ENCODE measurements at places on chromosomes 6 and 20.

DNA sequence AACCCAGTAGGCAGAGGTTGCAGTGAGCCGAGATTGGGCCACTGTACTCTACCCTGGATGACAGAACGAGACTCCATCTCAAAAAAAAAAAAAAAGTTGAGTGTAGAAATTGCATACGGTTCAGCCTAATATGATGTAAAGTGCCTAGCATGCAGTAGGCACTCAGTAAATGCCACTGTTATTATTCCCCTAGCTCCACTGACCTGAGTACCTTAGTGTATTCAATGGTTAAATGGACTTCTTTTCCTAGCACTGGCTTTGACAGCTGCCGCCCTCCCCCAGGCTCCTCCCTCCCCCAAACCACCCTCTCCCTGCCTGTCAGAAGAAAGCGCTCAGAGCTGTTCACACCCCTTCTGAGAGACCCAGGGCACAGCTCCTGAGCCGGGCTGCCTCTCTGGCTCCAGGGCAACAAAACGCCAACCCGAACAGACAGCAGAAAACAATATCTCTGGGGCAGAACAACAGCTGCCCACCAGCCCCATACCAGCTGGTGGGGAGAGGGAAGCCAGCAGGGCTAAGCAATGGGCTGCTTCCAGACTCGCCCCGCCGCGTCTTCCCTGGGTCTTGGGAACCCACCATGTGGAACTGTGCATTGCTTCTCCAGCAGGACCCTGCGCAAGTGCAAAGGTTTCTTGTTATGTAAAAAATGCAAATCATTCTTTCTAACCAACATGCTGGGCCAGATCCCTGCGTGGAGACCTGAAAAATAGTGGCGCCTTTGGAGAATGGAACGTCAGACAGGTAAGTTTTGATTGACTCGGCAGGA lies 4.5 kb downstream of the CPNE5 start:
- no peak for DNase-seq

GRCh38 chr20:32139947-32140346 lies 30.4 kb downstream of the TM9SF4 start:
- no peak for DNase-seq

DNA sequence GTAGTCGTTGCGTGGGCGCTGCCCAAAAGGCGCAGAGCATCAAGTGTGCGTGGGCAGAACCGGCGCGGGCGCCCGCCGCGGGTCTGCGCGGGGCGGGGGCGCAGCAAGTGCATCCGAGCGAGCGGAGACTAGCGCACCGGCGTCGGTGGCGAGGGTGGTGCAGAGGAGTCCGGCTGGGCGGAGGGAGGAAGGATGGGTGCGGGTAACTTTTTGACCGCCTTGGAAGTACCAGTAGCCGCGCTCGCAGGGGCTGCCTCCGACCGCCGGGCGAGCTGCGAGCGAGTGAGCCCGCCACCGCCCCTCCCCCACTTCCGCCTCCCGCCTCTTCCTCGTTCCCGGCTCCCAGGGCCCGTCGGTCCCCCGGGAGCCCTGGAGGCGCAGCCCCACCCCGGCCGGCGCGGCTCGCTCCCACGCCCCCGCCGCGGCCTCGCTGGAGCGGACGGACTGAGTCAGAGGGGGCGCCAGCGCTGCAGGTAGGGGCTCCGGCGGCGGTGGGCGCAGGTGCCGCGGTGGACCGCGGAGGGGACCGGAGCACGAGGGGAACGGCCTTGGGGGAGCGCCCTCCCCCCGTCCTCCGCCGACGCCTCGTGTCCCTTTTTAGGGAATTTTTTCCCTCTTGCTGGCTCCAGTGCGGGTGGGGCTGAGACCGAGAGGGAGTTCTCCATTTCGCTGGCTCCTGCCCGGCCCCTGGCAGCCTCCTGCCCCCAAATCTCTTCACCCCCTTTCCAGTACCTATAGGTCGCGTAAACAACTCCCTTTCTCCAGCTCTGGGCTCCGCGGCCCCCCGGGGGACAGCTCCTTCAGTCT lies 1.6 kb upstream of the DBNDD2 start:
- peak; percentile 52 for DNase-seq

- no peak for DNase-seq
These were observed 537.9 kb upstream of the GJE1 start for GRCh38 chr6:141594874-141595273.

GRCh38 chr6:146041282-146041681 lies 12.4 kb downstream of the GRM1 start:
- DNase-seq, result no peak

DNA sequence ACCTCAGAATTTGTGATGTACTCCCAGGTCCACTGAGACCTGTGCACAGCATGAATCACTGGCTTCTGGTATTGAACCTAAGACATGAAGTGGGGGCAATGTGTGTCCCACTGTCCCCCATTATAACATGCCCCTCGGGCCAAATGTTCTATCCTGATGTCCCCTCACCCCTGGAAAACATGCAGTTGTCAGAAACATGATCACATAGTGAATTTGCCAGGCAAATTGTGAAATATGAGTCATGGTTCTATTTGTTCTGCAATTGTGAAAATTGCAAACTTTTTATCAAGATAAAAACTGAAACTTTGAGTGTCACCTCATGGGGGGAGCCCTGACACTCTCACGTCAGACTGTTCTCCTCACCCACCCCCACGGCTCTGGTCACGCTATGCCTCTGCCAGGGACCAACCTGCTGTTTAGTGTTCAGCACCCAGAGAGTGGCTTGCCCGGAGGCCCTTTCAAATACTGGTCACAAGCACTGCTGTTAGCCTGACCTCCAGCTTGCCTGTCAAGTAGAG lies 305.3 kb downstream of the CLIC5 start:
- peak; percentile 86 for DNase-seq

DNA sequence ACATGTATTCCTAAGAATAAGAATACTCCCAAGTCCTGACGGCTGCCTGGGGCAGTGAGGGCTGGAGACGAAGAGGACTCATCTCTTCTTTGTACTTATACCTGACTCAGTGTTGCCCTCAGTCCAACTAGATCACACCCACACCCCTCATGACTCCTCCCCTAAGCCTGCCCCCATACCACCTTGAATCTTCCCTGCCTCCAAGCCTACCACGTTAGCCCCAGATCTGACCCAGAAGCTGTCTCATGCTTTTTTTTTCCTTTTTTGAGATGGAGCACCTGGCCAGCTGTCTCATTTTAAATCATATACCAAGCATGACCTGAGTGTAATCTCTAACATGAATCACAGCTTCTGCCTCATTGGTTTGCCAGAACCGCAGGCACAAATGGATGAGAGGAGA lies 45.2 kb downstream of the MUC22 start:
- DNase-seq, result no peak

- DNase-seq, result no peak
These were observed 93.5 kb downstream of the ADGRG6 start for GRCh38 chr6:142395266-142395665.

DNA sequence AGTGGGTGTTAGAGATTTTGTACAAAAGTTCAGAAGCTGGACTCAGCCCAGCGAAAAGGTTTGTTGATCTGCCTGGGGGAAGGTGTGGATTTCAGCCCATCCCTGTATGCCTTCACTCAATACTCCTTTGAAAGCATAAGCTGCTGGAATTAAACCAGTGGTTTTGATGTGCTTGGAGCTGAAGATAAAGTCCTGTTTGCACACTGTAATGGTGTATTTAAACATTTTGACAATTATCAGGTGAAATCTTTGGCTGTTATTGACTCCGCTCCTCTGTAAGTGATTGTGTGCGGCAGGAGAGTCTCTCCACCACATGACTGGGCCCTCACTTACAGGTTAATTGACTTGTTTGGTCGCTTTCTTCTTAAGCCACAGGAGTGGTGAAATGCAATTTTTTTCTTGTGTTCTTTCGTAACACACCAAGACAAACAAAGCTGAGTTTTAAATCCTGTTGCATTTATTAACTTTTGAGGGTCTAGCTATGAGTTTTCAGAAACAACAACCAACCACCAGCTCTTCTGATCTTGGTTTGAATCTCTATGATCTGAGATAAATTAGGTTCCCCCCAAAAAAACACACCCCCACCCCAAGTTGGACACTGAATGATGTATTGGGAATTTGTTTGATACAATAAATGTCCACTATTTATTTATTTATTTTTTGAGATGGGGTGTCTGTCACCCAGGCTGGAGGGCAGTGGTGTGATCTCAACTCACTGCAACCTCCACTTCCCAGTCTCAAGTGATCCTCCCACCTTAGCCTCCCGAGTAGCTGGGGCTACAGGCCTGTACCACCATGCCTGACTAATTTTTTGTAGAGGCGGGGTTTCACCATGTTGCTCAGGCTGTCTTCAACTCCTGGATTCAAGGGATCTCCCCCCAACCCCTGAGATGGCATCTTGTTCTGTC lies 46.3 kb upstream of the NCOA3 start:
- DNase-seq, result no peak

DNA sequence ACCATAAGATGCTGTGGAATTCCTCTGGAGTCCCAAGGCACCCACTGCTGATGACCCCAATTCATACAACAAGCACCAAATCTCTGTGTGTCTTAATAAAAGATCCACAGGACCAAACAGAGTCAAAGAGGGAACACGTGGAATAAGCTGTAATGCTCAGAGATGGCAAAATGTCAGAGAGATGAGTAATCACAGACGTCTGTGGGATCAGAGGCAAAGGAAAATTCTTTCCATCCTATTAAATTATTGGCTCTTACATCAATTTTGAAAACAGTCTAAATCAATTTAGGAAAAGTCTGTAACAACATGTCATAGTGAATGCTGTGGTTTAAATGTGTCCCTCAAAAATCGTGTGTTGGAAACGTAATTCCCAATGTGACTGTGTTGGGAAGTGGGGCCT lies 17.5 kb upstream of the SAMD3 start:
- no peak for DNase-seq

- no peak for DNase-seq
These were observed 84.7 kb downstream of the CD164 start for GRCh38 chr6:109297406-109298110.

DNA sequence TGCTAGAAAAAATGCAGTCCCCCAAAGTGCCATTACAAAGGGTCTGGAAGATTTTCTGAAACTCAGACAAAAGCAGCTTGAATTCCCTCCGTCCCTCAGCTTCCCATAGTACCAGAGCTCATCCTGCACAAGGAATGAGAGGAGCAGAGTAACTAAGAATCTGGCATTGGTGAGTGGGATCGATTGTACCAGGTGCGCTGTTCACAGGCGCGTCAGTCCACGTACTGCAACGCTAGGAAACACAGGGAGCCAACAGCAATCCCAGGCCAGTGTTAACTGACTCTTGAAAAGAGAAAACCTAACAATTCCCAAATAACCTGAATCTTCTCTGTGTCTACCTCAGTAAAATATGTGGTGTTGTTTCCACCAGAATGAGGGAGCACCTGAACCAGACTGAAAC lies 77.9 kb downstream of the GCNT2 start:
- no peak for DNase-seq

DNA sequence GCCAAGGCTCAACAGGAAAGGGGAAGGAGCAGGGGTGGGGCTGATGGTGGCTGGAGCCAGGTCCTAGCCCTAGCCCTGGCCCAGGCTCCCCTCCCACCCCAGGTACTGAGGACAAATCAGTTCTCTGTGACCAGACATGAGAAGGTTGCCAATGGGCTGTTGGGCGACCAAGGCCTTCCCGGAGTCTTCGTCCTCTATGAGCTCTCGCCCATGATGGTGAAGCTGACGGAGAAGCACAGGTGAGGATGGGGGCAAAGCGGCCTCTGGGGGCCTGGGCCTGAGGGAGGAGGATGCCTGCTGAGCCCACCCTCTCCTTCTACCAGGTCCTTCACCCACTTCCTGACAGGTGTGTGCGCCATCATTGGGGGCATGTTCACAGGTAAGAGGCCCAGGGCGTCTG lies 15.0 kb downstream of the ERGIC3 start:
- no peak for DNase-seq

GRCh38 chr6:111841822-111842221 lies 31.4 kb downstream of the FYN start:
- DNase-seq, result no peak

GRCh38 chr6:152201120-152201519 lies 393.6 kb downstream of the ESR1 start:
- no peak for DNase-seq

DNA sequence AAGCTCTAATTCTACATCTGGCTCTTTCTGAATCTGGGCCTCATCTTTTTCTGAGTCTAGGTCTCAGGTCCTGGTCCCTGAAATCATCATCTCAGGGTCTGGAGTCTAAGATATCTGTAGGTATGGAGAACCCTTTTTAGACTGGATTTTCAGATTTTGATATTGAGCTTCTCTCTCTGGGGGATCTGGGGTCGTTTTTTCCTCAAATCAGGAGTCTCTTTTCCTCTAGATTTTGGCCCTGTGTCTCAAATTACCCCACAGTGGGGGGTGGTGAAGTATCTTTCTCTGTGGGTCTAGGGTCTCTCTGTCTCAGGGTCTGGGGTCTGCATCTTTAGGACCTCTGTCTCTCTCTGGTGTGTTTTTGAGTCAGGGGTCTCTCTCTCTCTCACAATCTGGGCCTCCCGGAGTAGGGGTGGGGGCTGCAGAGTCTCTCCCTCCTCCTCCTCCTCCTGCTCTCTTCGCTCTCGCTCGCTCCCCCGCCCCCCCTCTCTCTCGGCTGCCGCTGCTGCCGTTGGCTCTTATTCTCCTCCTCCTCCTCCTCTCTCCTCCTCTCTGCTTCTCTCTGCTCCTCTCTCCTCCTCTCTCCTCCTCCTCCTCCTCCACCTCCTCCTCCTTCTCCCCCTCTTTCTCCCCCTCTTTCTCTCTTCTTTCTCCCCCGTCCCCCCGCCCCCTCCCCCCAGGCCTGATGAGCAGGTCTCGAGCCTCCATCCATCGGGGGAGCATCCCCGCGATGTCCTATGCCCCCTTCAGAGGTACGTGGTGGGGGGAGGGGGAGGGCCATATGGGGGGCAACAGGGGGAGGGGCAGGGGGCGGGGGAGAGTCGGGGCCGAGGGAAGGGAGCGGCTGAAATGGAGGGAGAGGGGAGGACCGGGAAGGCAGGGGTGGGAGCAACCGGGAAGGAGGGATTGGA lies at the start of gene SYNGAP1:
Gene SYNGAP1, plus strand, starts transcription at position 486 of the 911 bp plus-strand sequence. Its CDS starts 200 bp downstream, at position 686.
- peak; percentile 60 for DNase-seq

- DNase-seq, result no peak
These were observed 4.2 kb downstream of the DNAH8 start for GRCh38 chr6:38719358-38719757.

GRCh38 chr6:148967011-148967520 lies 220.2 kb downstream of the UST start:
- DNase-seq, result no peak

DNA sequence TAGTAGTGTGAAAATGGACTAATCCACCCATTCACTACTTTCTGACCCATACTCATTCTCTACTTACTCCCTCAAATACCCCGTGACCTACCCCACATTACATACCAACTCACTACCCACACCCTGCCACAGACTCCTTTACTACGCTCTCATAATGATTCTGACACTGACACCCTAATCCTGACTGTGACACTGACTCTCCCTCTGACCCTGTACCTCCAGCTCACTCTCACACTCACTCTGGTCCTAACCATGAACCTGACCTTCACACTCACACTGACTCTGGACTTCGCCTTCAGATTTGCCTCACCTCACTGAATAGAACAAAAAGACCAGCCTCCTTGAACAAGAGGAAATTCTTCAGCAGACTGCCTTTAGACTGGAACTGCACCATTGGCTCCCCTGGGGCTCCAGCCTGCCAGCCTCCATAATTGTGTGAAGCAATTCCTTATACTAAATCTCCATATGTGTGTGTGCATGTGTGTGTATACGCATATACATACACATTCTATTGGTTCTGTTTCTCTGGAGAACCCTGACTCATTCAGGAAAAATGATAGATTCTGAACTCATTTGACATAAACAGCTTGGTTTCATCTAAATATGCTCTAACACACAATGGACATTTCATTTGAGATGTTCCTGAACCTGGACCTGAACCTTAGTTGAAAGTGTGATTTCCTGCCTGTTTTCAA lies 10.5 kb upstream of the ZNF343 start:
- DNase-seq, result no peak

- no peak for DNase-seq
These were observed 472.3 kb upstream of the CITED2 start for GRCh38 chr6:139846538-139847456.
